ENCODE measurements at places on chromosomes 6 and 20. TPM values are rescaled to one million over a fixed set of nuclear protein-coding genes. Genes with fewer than 3 reads are reported as not detected.

Gene GINS1
- 2.8 TPM for total RNA-seq

Gene ZSCAN9
- 4.2 TPM for total RNA-seq

Gene MACROD2
- 0.51 TPM for total RNA-seq

Gene CD40
- 1.5 TPM for total RNA-seq

Gene KCNQ5
- 4.2 TPM for total RNA-seq

Gene PPP1R18
- total RNA-seq = 125 TPM

Gene TPD52L1
- total RNA-seq = 0.23 TPM
